Heart left ventricle (tissue), 16 donors: ENCODE measurements at places on chromosomes 4 and X. TPM values are rescaled to one million over a fixed set of nuclear protein-coding genes. Genes with fewer than 3 reads are reported as not detected.

DNA sequence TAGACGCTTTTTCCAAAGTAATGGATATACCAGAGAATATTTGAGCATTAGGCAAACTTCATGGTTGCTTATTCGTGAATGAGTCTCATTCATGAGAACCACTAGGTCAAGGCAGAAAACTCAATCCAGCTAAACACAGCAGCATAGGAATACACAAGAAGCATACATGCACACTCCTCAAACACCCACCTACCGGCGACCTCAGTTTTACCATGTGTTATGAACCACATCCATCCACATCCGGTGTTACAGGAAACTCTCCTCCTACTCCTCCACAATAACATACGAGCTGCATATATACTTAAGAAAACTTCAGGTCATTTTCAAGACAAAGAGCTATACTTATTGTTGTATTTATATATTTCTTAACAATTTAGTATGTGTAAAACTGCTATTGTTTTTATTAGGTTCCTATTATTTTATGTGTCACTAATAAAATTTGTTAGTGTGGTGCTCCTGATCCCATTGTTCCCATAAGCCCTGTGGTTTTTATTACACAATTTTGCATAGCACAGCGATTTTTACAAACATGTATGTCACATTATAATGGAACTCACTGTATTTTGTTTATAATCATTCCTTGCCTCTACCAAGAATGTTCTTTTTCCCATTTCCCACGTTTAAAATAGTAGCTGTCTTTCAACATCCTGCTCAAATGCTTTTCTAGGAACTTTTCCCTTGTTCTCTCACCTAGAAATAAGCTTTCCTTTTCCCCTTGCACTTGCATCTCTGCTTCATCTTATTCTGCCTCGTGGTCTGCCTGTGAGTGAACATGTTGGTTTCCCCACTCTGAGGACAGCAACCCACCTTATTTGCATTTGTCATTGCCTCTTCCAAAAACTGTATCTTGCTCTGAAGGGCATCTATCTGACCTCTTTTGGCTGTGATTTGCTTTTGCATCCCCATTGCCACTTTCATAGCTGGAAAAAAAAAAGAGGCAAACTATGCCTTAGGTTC is 48.3 kb downstream of the STBD1 start:
- DNase-seq, result no peak

Gene DGKK
- not detected for total RNA-seq

Gene TTC29
- not detected for total RNA-seq

- DNase-seq, result no peak
These were observed 595.5 kb downstream of the RAPGEF2 start for GRCh38 chr4:159698336-159698735.

Gene CHST7
- 22.5 TPM for total RNA-seq

Gene MMRN1
- total RNA-seq, result 9.9 TPM

DNA sequence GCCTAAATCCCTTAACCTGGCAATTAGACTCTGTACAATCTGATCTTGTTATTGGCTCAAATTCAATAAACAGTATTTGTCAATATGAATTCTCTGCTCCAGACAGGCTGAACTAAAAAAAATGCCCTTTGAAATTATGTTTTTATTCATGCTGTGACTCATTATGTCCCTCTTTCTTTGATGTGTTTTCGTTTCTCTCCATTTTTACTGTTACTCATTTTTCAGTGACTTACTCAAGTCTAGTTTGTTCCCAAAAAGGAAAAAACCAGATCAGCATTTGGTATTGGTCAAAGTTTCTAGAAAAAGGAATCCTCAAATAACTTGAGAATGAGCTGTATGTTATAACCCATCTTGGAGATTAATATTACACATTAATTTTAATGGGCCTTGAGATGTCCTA is 40.4 kb downstream of the UNC5C start:
- DNase-seq, result no peak

GRCh38 chrX:80016182-80016581 is 1.6 kb downstream of the TBX22 start:
- DNase-seq, result no peak

- DNase-seq, result peak; percentile 29
These were observed at the start of gene KCND1 for GRCh38 chrX:48971249-48972219. KCND1 (minus strand) TSS chrX:48971844; CDS start chrX:48970271, 1,573 bp downstream.

GRCh38 chr4:1714303-1715001 is 2.3 kb upstream of the SLBP start:
- no peak for DNase-seq

Gene TLR10
- not detected for total RNA-seq

DNA sequence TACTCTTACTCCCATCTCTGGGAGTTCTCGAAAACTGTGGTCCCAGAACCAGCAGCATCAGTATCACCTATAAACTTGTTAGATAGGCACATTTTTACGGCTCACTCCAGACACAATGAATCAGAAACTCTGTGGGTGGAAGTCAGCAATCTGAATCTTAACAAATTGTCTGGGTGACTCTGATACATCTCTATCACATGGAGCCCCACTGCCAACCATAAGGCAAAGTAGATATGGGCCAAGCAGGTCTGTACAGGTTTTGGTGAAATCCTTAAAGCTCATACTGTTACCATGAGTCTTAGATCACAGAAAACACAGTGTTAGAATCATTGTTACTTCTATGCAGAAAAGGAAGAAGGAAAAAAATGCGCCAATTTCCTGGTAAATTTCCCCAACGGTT is 122.5 kb upstream of the HCCS start:
- no peak for DNase-seq

GRCh38 chrX:132631579-132632232 is 142.9 kb upstream of the MBNL3 start:
- no peak for DNase-seq

Gene COPS4
- 54.5 TPM for total RNA-seq

Gene UGT2A1
- total RNA-seq, result not detected

Gene NEIL3
- total RNA-seq, result not detected

- DNase-seq, result no peak
These were observed 64.8 kb downstream of the GLRA3 start for GRCh38 chr4:174764105-174764729.

DNA sequence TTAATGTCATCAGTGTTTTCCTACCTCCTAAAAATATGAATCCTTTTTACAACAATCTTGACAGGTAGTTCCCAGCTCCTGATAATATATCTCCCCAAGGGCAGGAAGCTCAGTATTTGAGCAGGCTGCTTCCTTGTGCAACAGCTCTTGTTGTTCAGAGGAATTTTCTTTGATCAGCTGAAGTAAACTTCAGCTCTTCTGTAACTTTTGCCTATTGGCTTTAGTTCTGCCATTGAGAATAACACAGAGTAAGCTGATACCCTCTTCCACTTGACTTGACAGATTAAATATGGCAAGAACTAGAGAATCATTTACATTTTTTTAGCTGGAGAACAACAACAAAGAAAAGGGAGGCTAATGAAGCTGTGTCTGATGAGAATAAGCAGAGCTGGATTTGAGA is 75.2 kb downstream of the LUZP4 start:
- DNase-seq, result no peak
